ENCODE measurements at places on chromosomes 6 and 20. TPM values are rescaled to one million over a fixed set of nuclear protein-coding genes. Genes with fewer than 3 reads are reported as not detected.

HCRTR2 gene
- not detected for total RNA-seq

HSPA1L gene
- 3.1 TPM for total RNA-seq

MATN4 gene
- under 0.01 TPM for total RNA-seq

GRCh38 chr6:130912434-130912833, 85.2 kb downstream of the SMLR1 start:
- DNase-seq = peak; percentile 23
- no peaks in the 10 kb centered on the region for H3K36me3 ChIP-seq
- no peak overlapping the region for H3K27ac ChIP-seq
- H3K4me1 ChIP-seq = peaks cover 4% of the 10 kb centered on the region
- no peaks in the 10 kb centered on the region for H3K27me3 ChIP-seq

- H3K4me1 ChIP-seq = no peaks in the 10 kb centered on the region
- peaks cover 7% of the 10 kb centered on the region for H3K27me3 ChIP-seq
- no peak overlapping the region for H3K4me3 ChIP-seq
- DNase-seq = no peak
- no peaks in the 10 kb centered on the region for H3K36me3 ChIP-seq
- no peak overlapping the region for H3K27ac ChIP-seq
Observed at GRCh38 chr6:2450546-2450945, 205.1 kb upstream of the GMDS start.
